ENCODE measurements at places on chromosomes 5 and 9. TPM values are rescaled to one million over a fixed set of nuclear protein-coding genes. Genes with fewer than 3 reads are reported as not detected.

Gene GRIA1
- not detected for total RNA-seq

GRCh38 chr5:125703616-125704015 lies 719.6 kb upstream of the GRAMD2B start:
- DNase-seq, result no peak

- no peak for DNase-seq
Measured at GRCh38 chr5:160432196-160432595, 10.5 kb downstream of the PTTG1 start.

DNA sequence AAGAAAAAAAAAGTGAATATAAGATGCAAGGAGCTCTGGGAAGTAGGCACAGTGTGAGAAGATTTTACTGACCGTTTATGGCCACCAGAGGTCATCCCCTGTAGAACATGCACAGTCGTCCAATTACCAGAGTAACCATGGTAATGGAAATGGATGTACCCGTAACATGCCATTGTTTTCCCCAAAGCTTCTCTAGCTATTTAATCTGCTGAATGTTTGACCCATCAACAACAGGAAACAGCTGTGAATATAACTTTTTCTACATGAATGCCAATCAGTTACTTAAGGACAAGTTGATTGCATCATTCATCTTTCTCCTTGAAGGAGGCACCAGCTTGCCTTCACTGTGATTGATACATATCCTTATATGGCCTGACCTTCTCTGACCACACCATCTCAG lies 1967.0 kb upstream of the CDH9 start:
- DNase-seq, result no peak
